ENCODE measurements at places on chromosomes 13 and 19.

DNA sequence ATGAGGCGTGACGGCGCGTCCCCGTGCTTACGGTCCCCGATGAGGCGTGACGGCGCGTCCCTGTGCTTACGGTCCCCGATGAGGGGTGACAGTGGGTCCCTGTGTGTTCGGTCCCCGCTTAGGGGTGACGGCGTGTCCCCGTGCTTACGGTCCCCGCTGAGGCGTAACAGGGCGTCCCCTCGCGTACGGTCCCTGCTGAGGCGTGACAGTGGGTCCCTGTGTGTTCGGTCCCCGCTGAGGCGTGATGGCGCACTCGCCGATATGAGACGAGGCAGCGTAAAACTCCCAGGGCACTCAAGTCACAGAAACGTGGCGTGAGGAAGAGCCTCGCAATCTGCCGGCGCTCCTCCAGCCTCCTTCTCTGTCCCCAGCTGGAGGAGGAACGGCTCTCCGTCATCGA, 20.9 kb downstream of the CFAP97D2 start:
- H3K4me1 ChIP-seq, result no peaks in the 10 kb centered on the region
- H3K4me3 ChIP-seq, result peak overlapping the region; percentile 52
- no peak overlapping the region for H3K27ac ChIP-seq
- H3K27me3 ChIP-seq, result no peaks in the 10 kb centered on the region

- no peaks in the 10 kb centered on the region for H3K4me1 ChIP-seq
- H3K27me3 ChIP-seq, result no peaks in the 10 kb centered on the region
Measured at GRCh38 chr19:3732108-3732507, 23.9 kb downstream of the TJP3 start.

- H3K36me3 ChIP-seq, result no peaks in the 10 kb centered on the region
- H3K27ac ChIP-seq, result no peak overlapping the region
- no peaks in the 10 kb centered on the region for H3K4me1 ChIP-seq
- H3K27me3 ChIP-seq, result no peaks in the 10 kb centered on the region
- DNase-seq, result no peak
Measured at GRCh38 chr13:58619396-58620113, 988.0 kb downstream of the PCDH17 start.

- no peak overlapping the region for H3K27ac ChIP-seq
- no peaks in the 10 kb centered on the region for H3K36me3 ChIP-seq
- H3K27me3 ChIP-seq, result no peaks in the 10 kb centered on the region
- no peak for DNase-seq
- no peaks in the 10 kb centered on the region for H3K4me1 ChIP-seq
- no peak overlapping the region for H3K4me3 ChIP-seq
Measured at GRCh38 chr13:91564396-91564795, 166.0 kb downstream of the GPC5 start.

- no peak for DNase-seq
- peaks cover 14% of the 10 kb centered on the region for H3K4me1 ChIP-seq
- no peak within 1 kb of the TSS for H3K27ac ChIP-seq
- H3K36me3 ChIP-seq, result no peaks in the 10 kb centered on the region
- no peaks in the 10 kb centered on the region for H3K27me3 ChIP-seq
- peak within 1 kb of the TSS; percentile 73 for H3K4me3 ChIP-seq
Measured at GRCh38 chr13:96089749-96090239, at the start of gene HS6ST3. TSS of gene HS6ST3 (plus strand) at chr13:96090107.

- H3K27ac ChIP-seq, result no peak overlapping the region
- H3K4me1 ChIP-seq, result no peaks in the 10 kb centered on the region
- no peak for DNase-seq
- H3K27me3 ChIP-seq, result no peaks in the 10 kb centered on the region
Measured at GRCh38 chr19:50705422-50706019, 14.1 kb downstream of the SHANK1 start.

- no peaks in the 10 kb centered on the region for H3K36me3 ChIP-seq
- no peaks in the 10 kb centered on the region for H3K4me1 ChIP-seq
- H3K27ac ChIP-seq, result no peak overlapping the region
- no peak for DNase-seq
- no peaks in the 10 kb centered on the region for H3K27me3 ChIP-seq
- no peak overlapping the region for H3K4me3 ChIP-seq
Measured at GRCh38 chr13:26227166-26227971, 5.3 kb upstream of the RNF6 start.

DNA sequence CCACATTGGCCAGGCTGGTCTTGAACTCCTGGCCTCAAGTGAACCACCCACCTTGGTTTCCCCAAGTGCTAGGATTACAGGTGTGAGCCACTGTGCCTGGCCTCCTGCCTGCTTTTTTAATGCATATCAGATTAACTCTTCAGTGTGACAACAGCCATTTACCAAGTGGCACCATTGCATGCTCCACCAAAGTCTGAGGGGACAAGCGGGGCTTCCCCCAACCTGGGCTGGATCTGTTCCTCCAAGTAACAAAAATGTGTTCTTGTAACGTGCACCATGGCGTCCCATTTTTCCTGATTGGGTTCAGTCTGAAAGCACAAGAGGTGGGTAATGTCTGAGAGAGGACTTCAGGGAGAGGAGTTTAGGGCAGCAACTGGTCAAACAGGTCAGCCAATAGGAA, 77.8 kb downstream of the TEX29 start:
- DNase-seq, result no peak
- H3K27ac ChIP-seq, result no peak overlapping the region
- no peaks in the 10 kb centered on the region for H3K27me3 ChIP-seq
- no peaks in the 10 kb centered on the region for H3K4me1 ChIP-seq

DNA sequence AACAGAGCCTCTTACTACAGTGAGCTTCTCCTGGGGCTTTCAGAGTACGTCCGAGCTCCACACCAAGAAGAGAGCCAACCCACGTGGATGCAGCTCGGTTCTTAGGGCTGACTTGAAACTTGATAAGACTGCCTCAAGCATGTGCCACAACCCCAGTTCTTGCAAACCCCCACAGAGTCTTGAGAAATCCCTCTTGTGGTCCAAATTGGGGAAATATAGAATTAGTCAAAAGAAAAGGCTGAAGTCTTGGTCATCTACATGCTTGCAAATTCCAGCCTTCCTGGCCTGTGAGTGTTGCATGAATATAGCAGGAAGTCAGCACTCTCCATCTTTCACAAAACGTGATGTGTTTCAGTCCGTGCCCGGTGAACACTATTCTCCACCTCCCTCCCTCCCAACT, 95.2 kb downstream of the GGACT start:
- DNase-seq, result no peak
- H3K4me1 ChIP-seq, result no peaks in the 10 kb centered on the region
- H3K36me3 ChIP-seq, result no peaks in the 10 kb centered on the region
- no peak overlapping the region for H3K4me3 ChIP-seq
- H3K27ac ChIP-seq, result no peak overlapping the region
- no peaks in the 10 kb centered on the region for H3K27me3 ChIP-seq

DNA sequence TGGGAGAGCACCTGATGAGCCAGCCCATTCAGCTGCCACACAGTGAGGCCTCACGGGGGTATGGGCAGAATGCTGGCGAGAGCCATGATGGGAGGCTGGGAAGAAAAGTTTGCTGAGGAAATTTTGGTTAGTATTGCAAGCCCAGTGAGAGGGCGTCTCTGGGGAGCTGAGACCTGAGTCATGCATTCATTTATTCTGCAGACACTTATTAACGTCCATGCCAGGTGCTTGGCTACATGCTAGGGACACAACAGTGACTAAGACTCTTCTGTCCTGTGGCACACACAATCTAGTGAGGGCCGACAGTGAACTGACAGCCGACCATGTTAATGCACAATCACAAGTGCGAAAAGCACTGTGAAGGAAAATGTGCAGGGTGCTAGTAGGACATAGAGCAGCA, 27.2 kb downstream of the WDR62 start:
- H3K4me3 ChIP-seq, result no peak overlapping the region
- no peaks in the 10 kb centered on the region for H3K4me1 ChIP-seq
- no peaks in the 10 kb centered on the region for H3K27me3 ChIP-seq
- DNase-seq, result no peak

- H3K4me1 ChIP-seq, result peaks cover 10% of the 10 kb centered on the region
- no peaks in the 10 kb centered on the region for H3K36me3 ChIP-seq
- H3K4me3 ChIP-seq, result no peak overlapping the region
- no peak for DNase-seq
Measured at GRCh38 chr19:19823916-19824315, 2.4 kb upstream of the ZNF506 start.

Data from thoracic aorta (tissue), 2 donors.